ENCODE measurements at places on chromosomes 3 and 15.

- no peak for DNase-seq
Observed at GRCh38 chr15:86125775-86126174, 46.1 kb downstream of the AGBL1 start.

DNA sequence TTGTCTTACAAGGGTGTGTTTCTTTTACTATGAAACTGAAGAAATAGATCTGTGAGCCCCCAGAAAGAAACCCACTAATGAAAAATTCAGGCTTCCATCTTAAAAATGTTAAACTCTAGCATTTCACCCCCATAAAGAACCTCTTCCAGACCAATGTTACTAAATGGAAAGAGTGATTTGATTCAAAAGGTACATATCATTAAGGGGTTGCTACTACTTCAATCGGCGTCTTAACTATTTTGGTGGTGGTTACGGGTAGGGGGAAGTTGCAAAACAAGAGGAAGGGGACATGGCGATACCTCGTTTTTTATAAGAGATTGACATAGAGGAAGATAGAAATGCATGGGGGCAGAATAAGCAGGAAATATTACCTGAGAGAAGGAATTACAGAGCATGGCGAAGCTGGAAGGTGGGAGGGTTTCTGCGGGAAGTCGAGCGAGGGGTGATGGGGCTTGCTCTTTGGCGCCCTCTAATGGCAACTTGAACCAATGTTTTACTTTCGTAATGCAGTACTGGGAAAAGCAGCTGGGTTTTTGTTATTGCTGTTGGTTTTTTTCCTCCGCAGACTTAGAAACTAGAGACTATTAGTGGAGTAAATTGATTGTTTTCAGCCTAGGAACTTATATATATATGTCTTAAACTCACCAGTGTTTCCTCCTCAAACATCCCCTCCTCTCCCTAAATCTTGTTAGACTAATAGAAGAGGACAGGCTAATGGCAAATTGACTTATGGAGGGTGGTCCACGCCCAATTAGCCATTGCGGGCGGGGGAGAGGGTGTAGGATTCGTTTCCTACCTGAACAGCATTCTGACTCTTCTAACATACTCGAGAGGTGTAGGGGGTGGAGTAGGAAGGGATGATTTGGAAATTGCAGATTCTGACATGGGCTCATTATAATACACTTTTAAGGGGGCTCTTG is 11.3 kb upstream of the SOX2 start:
- peak; percentile 78 for DNase-seq

- DNase-seq, result no peak
Observed at GRCh38 chr15:82625136-82625535, 22.0 kb downstream of the CPEB1 start.

GRCh38 chr3:184660931-184661330 is 50.9 kb downstream of the MAGEF1 start:
- DNase-seq, result no peak

- no peak for DNase-seq
Observed at GRCh38 chr3:169103951-169104941, 559.3 kb downstream of the MECOM start.

- no peak for DNase-seq
Observed at GRCh38 chr3:185960522-185961288, 22.9 kb upstream of the TRA2B start.
